Stimulated activated CD4-positive, alpha-beta T cell treated with anti-CD3 and anti-CD28 coated beads, Interleukin-4, amount 100 ng/mL, for 4 hours (primary cell): ENCODE measurements at places on chromosomes 7 and 10.

DNA sequence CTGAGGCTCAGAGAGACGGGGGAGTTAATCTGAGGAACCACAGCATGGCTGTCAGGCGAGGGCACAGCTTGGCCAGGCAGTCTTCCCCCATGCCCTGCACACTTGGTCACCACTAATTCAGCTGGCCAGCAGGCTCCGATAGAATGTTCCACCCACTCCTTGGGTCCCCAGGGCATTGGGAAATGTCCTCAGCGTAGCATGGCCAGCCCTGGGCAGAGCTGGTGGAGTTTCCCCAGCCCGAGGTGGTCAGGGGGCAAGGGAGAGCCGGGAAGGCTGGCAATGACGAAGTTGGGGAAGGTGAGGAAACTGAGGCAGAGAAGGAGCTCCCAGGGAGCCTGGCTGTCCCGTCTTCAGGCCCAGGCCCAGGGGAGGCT lies 12.1 kb upstream of the GRIFIN start:
- DNase-seq = no peak

DNA sequence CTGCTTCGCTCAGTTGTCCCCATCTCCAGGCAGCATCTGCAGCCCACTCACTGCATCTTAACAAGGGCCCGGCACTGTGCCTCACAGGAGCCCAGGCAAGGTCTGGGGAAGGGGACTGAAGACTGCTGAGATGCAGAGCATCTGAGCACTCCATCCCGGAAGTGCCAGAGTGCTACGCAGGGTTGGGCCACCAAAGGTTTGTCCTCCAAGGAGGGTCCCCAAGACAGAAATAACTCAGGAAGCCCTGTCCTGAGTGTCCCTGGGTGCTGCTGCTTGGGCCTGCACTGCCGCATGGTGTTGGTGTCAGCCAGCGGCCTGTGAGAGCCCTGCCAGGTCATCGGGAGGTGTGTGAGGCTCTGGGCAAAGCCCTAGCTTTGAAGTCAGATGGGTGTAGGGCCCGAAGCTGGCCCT lies 288.2 kb upstream of the ZMIZ1 start:
- DNase-seq = no peak

GRCh38 chr7:33193308-33193864 lies 64.0 kb downstream of the BBS9 start:
- DNase-seq = no peak

DNA sequence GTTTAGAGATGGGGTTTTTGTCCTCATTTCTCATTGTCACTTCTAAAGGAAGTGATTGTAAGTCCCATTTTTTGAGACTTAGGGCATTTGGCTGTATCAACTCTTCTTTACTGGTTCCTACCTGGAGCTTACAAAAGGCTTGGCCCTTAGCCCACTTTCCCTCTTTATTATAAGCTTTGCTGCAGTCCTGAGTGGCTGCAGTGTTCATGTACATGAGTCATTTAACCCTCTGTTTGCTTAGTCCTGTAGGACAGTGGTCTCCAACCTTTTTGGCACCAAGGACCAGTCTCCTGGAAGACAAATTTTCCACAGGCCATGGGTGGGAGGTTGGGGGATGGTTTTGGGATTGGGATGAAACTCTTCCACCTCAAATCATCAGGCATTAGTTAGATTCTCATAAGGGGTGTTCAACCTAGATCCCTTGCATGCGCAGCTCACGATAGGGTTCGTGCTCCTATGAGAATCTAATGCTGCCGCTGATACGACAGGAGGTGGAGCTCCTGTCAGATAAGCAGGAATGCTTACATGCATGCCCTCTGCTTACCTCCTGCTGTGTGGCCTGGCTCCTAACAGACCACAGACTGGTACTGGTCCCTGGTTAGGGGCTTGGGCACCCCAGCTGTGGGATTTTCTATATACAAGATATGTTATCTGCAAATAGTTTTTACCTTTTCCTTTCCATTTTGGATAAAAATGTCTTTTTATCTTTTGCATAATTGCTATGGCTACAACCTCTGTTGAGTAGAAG lies 99.7 kb downstream of the CCSER2 start:
- DNase-seq = no peak

DNA sequence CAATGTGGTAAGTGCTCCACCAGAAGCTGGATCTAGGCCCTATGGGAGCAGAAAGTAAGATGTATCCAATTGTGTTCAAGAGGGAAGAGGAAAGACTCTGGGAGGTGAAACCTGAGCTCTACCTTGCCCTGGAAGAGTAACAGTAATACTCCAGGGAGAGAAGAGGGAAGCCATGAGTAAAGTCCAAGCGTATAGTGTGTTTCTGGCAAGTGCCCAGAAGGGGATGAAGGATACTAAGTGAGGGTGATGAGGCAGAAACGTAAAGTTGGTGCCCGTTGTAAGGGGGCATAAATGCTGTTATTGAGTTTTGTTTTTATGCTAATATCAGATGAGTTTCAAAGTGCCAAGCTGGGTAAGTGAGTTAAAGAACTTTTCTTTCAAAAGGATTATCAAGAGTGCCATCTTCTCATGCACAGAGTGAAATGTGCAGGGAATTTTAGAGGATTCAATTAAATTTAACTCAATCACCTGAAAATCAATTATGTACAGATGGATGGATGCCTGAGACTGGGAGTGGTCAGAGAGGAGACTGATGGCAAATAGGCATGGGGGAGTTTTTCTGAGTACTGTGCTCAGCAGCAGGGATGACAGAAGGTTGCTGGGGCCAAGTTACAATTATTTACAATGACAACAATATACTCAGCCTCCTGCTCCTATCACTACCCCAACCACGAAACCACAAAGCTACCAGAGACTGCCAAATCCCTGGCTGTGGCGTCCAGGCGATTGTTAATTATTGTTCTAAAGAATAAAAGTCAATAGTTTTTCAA lies 123.3 kb upstream of the LAMB4 start:
- DNase-seq = no peak

- no peak for DNase-seq
These were observed 273.3 kb downstream of the FZD1 start for GRCh38 chr7:91537260-91538152.

GRCh38 chr10:65838811-65839210 lies 1087.0 kb upstream of the LRRTM3 start:
- no peak for DNase-seq

DNA sequence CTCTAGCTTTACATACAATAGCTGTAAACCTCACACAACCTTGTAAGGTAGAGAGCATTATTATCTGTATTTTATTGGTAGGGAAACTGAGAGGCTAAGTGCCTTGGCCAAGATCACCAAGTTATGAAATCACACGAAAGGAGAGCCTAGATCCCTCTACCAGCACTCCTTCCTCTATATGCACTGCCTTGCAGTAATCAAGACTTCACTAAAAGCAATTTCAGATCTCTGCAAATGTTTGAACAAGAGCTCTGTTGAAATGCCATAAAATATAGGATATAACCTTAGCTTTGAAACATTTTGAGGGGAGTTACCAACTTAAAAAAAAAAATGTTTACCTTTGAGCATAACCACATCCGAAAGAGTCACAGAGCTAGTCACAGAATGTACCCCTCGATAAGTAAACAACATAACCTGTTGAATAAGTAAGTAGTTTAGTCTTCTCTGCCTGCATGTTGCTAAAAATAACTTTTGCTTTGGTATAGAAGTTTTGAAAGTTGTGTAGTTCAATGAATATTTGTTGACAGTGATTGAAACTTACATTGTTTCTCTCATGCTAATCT lies 709.4 kb downstream of the AUTS2 start:
- DNase-seq = no peak
